ENCODE measurements at places on chromosomes 3 and 15.

- peak; percentile 89 for DNase-seq
Observed at GRCh38 chr3:160860346-160860745, 104.3 kb downstream of the PPM1L start.

DNA sequence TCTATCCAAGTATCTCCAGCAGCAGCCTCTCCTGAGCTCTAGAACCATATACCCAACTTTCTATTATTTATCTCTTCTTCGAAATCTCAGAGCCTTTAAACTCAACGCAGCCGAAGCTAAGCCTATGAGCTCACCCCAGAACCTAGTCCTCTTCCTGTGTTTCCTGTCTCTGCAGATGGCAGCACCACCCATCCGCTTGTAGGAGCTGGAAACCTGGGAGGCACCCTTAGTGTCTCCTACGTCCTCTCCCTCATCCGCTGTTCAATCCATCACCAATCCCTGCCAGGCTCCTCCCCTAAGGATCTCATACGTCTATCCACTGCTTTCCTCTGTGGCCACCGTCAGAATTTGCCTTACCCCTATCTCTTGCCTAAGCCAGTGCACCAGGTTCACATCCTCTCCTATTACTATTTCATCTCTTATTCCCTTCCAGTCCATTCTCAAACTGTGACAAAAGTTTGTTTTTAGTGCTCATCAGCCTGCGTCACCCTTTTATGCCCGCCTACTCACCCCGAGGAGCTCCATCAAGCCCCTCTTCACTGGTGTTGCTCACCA lies 9.6 kb downstream of the VGLL4 start:
- no peak for DNase-seq

DNA sequence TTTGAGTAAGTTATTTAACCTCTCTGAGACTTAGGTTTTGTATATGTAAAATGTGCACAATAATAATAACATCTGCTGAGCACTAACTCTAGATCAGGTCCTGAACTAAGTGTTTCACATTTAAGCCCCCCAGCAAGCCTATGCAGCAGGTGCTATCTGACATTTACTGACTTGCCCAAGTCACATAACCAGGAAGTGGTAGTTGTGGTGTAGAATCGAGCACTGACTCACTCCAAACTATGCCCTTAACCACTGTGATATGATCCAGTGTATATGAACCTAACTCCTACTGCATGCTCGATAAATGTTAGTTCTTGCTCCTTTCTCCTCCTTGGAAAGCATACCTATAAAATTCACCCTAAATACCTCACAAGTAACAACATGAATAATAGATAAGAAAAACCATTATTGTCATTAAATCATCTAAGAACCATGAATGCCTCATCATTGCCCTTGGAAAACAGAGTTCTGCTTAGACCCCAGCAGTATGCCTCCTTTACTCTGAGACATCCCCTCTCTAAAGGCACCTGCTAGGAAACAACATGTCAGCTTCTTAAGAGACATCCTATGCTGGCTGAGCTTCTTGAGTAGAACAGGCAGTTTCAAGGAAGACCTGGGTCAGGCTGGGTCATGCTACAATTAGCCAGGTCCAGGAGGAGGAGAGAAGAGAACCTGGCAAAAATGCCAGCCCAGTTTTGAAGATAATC lies 3.0 kb upstream of the SHC4 start:
- no peak for DNase-seq

DNA sequence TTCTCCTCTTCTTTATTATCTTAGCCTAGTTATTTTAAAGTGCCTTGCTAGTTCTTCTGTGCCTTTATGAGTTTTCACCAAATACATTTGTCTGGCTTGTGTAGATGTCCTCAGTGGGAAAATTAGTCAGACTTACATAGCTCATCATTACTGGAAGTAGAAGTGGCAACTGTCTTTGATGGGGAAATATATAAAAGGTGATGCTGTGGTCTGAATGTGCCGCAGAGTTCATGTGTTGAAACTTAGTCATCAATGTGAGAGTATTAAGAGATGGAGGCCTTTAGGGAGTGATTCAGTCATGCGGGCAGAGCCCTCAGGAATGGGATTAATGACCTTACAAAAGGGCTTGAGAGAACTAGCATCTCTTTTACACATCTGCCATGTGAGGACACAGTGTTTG lies 6.4 kb upstream of the ERICH6 start:
- DNase-seq = peak; percentile 78

GRCh38 chr15:57703387-57703786 lies 3.1 kb upstream of the POLR2M start:
- no peak for DNase-seq

DNA sequence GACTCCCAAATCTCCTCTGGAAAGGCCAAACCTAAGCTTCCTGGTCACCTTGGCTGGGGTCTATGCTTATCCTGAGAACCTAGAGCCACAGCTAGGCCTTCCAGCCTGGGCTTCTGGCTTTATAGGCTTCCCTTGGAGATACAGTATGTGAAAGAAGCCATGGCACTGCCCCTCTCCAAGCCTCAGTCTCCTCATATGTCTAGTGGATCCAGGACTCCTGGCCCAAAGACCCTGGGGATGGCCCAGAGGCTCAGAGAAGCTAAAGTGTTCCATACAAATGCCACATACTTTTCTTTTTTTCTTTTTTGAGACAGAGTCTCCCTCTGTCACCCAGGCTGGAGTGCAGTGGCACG lies 8.6 kb downstream of the ACAA1 start:
- DNase-seq = no peak

- DNase-seq = no peak
Observed at GRCh38 chr3:16834214-16834613, 50.5 kb upstream of the PLCL2 start.

DNA sequence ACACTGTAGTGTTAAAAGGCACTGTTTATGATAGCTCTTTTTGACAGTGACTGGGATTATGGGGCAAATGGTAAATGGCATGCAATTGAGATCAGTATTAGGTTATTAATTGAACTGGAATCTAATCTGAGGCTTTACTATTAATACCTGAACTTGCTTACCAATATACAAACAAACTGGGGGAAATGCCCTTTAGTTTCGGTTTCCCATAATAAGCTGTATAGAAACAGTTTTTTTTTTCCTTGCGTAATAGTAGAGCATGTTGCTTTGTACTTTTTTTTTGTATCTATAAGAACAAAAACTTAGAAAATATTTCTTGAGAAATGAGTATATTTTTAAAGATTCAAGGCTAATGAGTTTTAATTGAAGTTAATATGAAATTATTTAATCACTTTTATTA lies 95.0 kb downstream of the FNDC3B start:
- no peak for DNase-seq

DNA sequence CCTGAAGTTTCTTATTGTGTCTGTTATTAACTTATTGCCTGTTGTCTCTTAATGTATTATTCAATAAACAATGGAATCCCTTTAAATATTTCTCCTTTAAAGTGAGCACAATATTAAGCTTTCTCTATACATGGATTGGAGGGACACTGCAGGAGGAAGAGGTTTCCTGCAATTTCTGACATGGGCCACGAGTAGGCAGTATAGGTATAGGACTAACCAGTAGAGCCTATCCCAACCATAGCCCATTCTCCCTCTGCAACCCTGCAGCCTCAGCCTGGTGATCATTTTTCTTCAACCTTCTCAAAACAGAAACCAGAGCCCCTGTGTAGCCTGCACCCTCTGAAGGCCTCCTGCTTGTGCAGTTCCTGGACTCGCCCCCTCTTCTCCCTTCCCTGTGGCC lies 124.8 kb downstream of the NEK10 start:
- DNase-seq = no peak

DNA sequence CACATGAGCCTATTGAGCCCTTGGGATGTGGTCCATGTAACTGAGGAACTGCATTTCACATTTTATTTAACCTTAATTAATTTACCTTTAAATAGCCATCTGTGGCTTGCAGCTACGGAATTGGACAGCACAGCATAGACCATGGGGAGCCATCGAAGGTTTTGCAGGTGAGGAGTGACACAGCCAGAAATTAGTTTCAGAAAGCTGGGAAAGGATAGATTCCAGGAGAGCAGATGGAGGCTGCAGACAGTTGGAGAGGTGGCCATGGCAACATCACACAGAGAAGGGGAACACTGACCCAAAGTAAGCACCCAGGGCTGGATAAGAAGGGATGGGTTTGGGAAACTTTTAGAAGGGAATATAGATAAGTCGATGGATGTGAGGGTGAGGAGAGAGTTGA lies 100.1 kb upstream of the SLC6A11 start:
- no peak for DNase-seq

GRCh38 chr3:72248389-72248761 lies 463.4 kb upstream of the PROK2 start:
- DNase-seq = no peak

GRCh38 chr15:75647370-75648155 lies at the start of gene SNX33:
SNX33 (plus strand) TSS chr15:75647912; CDS start chr15:75649103, 1,191 bp downstream.
- DNase-seq = peak; percentile 85

- peak; percentile 88 for DNase-seq
Observed at GRCh38 chr3:134212967-134213665, 37.5 kb downstream of the RYK start.

- no peak for DNase-seq
Observed at GRCh38 chr3:59406943-59407342, 357.1 kb upstream of the CFAP20DC start.

- no peak for DNase-seq
Observed at GRCh38 chr15:60737217-60737616, 258.3 kb upstream of the ICE2 start.

DNA sequence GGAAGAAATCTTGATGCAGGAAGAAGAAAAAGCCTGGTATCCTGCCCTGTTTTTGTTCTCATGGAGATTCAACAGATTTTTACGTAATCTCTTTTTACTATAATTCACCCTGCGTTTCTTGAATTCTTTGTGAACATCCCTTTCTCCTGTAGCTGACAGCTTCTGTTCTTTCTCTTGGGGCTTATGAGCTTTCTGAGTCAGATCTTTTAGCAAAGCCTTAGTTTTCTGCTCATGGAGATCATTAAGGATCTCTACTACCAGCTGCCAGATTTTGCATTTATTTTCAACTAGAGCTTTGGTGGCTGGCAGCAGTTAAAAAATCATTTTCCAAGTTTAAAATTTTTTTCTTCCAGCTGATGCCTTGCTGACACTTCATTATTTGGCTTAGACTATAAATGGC lies 51.6 kb downstream of the MOBP start:
- DNase-seq = no peak

GRCh38 chr3:180918542-180918941 lies 6.1 kb downstream of the FXR1 start:
- DNase-seq = no peak

- no peak for DNase-seq
Observed at GRCh38 chr15:66408675-66409282, 22.1 kb downstream of the MAP2K1 start.
